T-helper 2 cell treated with Interferon-gamma antibody and Interleukin-4, amounts not matched to agents 5 μg/mL and 100 μg/mL, for 36 hours (primary cell): ENCODE measurements at places on chromosomes 1 and 21.

DNA sequence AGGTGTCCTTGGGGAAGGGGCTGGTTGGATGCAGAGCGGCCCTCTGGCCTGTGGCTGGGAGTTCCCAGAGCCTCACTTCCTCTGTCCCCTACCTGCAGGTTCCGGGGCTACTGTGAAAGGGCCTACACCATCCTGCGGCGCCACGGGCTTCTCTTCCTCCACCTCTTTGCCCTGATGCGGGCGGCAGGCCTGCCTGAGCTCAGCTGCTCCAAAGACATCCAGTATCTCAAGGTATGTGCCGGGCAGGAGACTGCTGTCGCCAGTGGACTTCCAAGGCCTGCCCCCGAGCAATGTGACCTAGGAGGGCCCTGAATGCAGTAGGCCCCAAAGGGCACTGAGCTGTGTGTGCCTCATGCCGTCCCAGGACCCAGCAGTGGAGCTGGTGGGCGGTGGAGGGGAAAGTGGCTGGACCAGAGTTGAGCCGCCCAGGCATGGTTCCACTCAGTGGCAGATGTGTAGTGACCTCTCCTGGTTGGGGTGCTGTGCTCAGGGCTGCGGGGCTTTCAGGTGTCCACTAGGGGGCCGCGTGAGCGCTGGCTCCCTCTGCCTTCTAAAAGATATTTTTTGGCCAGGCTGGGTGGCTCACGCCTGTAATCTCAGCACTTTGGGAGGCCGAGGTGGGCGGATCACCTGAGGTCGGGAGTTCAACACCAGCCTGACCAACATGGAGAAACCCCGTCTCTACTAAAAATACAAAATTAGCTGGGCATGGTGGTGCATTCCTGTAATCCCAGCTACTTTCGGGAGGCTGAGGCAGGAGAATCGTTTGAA is 73.4 kb downstream of the PIK3CD start:
- peak; percentile 54 for DNase-seq

- DNase-seq: no peak
These were observed 43.8 kb downstream of the DDAH1 start for GRCh38 chr1:85421179-85421578.

GRCh38 chr1:151534662-151535278 is 5.3 kb upstream of the TUFT1 start:
- DNase-seq: peak; percentile 68

DNA sequence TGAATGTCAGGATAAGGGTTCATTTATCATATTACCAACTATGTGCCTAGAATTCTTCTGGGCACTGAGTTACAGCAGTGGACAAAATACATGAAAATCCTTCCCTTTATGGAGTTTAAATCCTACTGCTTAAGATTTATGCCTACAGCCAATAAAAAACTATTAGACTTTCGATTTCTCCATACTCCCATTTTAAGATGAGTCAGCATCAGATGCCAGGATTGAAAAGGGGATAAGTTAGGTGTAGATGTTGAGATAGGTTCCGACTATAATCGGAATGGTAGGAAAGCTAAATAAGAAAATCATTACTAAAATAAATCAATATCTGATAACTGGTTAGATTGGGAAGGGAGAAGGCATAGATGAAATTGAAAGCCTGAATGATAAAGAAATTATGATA is 3.2 kb upstream of the COL24A1 start:
- DNase-seq: no peak

- DNase-seq: no peak
These were observed 7.4 kb downstream of the SOX13 start for GRCh38 chr1:204080163-204080903.

- DNase-seq: no peak
These were observed 55.4 kb upstream of the PTGFRN start for GRCh38 chr1:116854403-116854690.

DNA sequence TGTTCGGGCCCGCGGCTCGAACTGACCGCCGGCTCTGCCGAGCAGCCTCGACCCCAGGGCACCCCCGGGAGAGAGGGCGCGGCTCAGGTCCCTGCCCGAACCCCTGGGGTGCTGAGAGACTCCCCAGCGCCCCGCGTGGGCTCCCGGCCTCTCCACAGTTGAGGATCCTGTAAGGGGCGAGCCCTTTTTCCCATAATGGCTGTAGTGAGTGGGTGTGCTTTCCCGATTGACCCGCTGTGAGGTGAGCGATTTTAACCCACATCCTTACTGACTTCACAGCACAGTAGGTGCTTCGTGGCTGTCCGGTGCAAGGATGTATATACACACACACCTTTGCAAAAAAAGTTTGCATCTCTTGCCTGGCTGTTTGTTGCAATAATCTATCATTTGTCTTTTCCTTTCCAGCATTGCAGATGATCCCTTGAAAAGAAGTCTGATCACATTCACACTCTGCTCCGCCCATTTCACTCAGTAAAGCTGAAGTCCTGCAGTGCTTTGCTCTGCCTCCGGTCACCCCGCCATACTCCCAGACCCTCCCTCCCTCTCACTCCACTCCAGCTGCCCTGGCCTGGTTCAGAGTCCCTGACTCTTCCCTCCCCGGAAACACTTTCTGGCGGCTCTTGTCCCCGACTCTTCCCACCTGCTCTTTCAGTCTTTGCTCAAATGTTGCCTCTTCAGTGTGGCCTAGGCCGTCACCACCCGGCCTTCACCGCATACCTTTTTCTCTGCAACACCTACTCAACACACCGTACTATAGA is 955 bp upstream of the UBE2G2 start:
- DNase-seq: no peak

- DNase-seq: no peak
These were observed 27.1 kb downstream of the MPZL1 start for GRCh38 chr1:167748906-167749305.

- DNase-seq: no peak
These were observed 54.3 kb upstream of the DIPK1A start for GRCh38 chr1:93015590-93015989.

DNA sequence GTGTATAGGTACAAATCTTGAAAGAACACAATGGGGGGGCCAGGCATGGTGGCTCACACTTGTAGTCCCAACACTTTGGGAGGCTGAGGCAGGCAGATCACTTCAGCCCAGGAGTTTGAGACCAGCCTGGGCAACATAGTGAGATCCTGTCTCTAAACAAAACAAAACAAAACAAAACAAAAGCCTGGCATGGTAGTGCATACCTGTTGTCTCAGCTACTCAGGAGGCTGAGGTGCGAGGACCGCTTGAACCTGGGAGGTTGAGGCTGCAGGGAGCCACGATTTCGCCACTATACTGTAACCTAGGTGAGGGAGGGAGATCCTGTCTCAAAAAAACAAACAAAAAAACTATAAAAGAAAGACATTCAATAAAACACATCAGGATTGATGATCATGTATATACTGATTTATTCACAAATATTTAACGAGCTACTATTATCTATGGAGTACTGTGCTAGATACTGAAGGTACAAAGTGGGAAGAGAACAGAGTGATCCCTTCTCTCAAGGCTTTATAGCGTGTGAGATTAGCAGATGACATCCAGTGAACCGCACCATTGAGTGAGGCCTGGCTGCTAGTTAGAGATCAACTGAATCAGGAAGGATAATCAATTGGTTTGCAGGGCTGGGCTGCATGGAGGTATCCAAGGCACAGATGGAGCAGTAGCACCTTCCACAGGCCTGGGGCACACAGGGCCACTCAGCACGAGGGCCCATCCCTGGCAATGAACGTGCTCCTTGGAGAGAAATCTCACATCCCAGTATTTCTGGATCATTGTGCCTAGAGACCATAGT is 26.4 kb downstream of the ELF3 start:
- no peak for DNase-seq

GRCh38 chr1:97138515-97139032 is 417.0 kb downstream of the PTBP2 start:
- DNase-seq: no peak

- no peak for DNase-seq
These were observed 33.3 kb downstream of the ADCY10 start for GRCh38 chr1:167880580-167881021.

- no peak for DNase-seq
These were observed 45.5 kb upstream of the IRF2BP2 start for GRCh38 chr1:234655328-234656069.

DNA sequence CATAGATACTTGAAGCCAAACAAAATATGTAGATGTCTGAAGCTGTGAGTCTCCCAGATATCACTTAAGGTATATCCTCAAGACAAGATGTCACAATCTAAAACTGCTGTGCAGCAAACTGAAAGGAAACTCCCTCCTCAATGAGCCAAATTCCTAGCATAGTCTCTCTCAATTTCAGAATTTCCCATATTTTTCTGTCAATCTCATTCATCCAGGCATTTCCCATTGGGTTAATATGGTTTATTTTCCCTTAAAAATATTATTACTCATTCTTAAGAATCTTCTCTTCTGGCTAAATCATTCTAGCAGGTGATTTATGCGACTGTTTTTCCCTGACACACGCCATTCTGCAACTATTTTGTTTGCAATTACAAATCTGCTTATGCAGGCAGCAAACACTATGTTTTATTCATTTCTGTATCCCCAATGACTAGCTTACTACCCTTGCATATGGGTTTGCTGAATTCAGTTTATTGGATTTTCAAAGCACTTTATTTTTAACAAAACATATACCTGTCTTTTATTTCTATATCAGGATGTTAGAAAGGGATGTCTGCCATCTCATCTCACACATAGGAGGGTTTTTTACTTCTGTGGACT is 69.9 kb downstream of the TNFSF4 start:
- no peak for DNase-seq

- DNase-seq: no peak
These were observed 699 bp upstream of the NES start for GRCh38 chr1:156677616-156678596.

- DNase-seq: no peak
These were observed 123.6 kb downstream of the PEX14 start for GRCh38 chr1:10598389-10598702.
